ENCODE measurements at places on chromosomes 12 and 14.

- peak; percentile 77 for DNase-seq
These were observed 1.7 kb downstream of the SINHCAF start for GRCh38 chr12:31324116-31324844.

DNA sequence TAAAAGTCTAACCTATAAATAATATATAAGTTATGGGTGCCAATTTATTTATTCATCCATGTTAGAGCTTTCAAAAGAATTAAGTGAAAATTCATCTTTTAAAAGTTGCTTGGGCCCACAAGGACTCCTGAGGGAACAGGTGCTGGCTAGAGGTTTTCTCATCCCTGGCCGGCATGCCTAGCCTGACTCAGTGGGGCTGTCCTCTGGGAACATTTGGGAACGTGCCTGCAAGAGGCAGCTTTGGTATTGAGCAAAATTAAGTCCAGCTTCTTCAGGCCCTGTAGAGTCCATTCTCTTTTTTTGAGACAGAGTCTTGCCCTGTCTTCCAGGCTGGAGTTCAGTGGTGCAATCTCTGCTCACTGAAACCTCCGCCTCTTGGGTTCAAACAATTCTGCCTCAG lies 44.7 kb downstream of the SPTB start:
- no peak for DNase-seq

DNA sequence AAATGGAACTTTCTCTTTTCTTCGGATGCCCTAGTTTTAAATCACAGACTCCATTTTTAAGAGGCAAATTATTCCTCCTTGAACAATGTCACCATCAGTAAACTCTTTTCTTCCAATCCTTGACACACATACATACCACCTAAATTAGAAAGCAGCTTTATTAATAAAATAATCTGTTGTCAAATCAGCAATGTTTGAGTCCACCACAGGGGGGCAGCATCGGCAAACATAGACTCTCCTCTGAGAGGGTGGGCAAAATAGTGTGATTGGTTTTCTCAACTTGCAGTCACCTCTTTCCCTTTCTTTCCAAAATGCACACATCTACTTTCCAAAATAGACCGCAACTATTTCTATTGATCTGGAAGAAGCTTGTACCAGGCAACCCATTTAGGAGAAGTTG lies 438.4 kb upstream of the OR4E1 start:
- DNase-seq: peak; percentile 31

GRCh38 chr12:123043536-123044001 lies 63.1 kb downstream of the ARL6IP4 start:
- DNase-seq: peak; percentile 78

- DNase-seq: peak; percentile 69
These were observed 18.7 kb upstream of the HDAC7 start for GRCh38 chr12:47838286-47838931.

DNA sequence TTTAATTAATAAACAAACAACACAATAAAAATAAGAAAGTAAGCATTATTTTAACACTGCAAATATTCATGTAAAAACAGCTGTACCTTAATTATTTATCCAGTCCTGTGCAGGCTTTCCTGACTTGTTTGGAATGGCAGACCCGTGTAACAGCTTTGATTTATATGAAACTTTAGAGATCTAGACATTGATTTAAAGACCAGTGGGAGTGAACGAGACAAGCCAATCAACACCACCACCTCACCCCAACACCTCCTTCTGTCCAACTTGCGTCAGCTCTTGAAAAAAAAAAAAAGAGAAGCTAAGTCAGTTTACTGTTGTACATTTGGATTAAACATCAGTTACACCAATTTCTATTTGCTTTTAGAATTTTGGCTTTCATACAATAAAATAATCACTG lies 22.3 kb downstream of the SLC38A4 start:
- DNase-seq: no peak

- DNase-seq: no peak
These were observed 29.4 kb upstream of the PPP2R5C start for GRCh38 chr14:101732118-101732517.

- DNase-seq: no peak
These were observed 48.8 kb downstream of the ACSM4 start for GRCh38 chr12:7352661-7353060.

DNA sequence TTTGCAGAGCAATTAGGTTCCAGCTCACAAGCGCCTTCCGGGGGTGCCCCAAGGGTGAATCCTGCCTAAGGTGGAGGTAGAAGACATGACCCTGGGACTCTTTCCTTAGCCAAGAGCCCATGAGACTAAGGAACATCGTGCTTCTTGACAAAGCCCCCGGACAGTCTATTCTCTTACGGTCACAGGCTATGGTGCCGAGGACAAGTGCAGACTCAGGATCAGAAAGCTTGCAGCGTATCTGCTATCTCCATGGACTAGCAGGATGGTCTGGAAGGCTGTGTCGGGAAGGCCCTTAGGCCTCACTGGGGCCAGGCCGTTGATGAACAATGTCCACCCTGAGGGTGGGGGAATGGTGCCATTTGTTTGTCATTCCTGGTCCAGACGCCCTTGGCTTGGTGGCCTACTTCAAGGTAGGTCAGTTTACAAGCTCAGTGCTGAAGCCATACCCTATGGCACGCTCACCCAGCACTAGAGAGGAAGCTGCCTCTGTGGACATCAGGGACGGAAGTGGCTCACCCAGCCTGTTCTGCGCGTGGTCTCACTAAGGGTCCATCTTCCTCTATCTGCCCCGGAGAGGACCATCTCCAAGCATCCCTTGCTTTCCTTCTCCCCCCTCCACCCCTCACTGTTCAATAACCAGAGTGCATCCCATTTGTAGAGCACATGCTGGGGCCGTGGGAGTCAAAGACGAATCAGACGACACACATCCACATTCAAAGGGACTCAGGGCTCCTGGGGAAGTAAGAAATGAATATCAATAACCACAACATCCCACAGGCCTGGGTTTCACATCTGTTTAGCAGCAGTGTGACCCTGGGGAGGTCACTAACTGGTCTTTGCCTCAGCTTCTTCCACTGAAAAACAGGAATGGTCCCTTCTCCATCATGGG lies 45.0 kb upstream of the IQSEC3 start:
- no peak for DNase-seq

- no peak for DNase-seq
These were observed 8.6 kb downstream of the EVL start for GRCh38 chr14:100073576-100074430.

Data from neural progenitor cell (in vitro differentiated cells).